A172 (cell line): ENCODE measurements at places on chromosomes 12 and 14. TPM values are rescaled to one million over a fixed set of nuclear protein-coding genes. Genes with fewer than 3 reads are reported as not detected.

GRCh38 chr12:113214895-113215400 lies 6.3 kb upstream of the TPCN1 start:
- DNase-seq, result peak; percentile 98

GRCh38 chr12:9133216-9133916 lies 17.6 kb upstream of the A2M start:
- no peak for DNase-seq

DNA sequence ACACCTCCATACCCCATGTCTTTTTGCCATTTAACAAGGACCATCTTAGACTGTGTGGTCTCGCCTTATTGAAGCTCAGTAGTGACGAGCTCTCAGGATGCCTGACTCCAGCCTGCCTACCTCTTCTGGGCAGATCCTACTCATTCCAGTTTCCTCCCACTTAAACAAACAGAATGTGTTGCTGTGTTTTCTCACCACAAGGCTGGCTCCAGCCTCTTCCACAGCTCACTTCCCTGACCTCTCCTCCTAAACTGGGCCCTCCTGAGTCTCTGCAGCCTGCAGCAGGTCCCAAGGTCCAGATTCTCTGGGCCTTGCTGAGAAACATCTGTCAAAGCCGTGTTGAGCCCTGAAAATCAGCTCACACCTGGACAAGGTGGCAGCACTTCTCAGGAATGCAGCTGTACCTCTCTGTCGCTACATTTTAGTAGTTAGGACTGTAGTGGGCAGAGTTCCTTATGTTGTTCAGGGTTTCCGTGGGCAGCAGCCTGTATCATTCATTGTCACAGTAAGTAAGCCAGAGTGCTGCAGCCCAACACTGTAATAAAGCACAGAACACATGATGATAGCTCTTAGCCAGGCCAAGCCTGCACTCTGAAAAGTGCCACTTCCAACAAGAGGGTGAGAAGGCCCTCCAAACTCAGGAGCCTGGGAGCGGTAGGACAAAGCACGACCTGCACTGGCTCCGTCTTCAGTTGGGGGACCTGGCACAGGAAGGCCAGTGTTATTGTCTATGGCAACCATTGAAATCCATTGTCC lies 68.5 kb downstream of the NKX2-1 start:
- no peak for DNase-seq

DNA sequence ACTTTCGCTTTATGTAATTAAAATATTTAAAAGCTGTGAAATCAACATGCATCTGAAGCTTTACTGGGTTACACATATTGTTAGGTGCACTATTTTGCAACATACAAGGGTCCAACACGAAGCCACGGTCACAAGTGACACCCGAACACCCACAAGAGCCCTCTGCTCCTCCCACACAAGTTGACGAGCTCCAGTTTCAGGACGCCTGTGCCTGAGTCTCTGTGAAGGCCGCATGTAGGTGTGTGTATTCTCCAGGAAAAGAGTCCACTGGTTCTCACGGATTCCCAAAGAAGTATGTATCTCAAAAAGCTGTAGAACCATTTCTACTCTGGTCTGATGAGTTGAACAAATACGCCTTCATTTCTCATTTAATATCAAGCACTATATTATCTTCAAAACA lies 12.0 kb downstream of the SLC15A4 start:
- DNase-seq, result no peak

GRCh38 chr14:66918527-66918926 lies 270.7 kb upstream of the GARIN2 start:
- DNase-seq, result no peak

DNA sequence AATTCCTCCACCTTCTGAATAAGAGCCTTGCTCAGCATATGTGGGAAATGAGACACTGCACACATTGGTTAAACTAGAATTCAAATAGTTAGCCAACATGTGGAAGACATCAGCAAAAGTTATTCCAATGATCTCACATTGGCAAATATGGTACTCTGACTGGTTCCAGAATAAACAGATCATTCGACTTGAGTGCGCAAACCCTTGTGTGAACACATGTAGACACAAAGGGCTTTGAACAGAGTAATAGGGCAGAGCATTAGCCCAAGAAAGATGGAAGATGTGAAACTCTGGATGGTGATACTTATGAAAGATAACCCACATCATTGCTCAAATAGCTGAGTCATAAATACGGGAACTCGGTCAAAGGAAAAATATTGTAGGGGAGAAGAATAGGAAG lies 1133.4 kb upstream of the SEL1L start:
- DNase-seq, result no peak

GRCh38 chr12:41881891-41882805 lies 262.5 kb downstream of the GXYLT1 start:
- DNase-seq, result no peak

DNA sequence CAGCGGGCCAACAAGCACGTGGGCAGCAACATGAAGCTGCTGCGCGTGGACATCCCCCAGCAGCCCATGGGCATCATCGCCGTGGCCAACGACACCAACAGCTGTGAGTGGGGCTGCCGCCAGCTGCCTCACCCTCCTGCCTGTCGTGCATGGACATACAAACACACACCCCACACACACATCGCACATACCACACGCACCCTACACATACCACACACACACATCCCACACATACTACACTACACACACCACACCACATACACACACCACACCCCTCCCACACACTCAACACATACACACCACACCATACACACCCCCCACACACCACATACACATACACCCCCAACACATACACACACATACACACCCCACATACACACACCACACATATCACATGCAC lies 25.2 kb upstream of the NXPH4 start:
- no peak for DNase-seq

GRCh38 chr12:2386566-2386965 lies 333.8 kb downstream of the CACNA1C start:
- no peak for DNase-seq

GRCh38 chr14:67426161-67426560 lies 14.2 kb upstream of the PLEK2 start:
- no peak for DNase-seq

- no peak for DNase-seq
These were observed 12.9 kb downstream of the VASH1 start for GRCh38 chr14:76773956-76774820.

DNA sequence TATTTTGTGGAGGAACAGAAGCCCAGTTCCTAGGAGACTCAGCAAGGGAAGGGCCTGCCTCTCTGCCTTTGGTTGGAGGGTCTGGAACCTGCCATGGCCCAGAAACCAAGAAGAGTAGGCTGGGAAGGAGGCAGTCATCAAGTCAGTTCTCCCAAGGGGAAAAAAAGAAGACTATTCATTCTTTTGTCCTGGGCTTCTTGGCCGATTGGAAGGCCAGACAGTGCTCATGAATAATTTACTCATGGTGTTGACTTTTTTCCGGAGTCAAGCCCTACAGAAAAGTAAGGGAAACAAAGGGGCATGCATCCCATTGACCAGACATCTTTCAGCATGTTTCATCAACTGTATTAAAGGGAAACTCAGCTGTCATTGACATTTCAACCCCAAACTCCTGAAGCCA lies 168.1 kb downstream of the PRKCH start:
- no peak for DNase-seq

DNA sequence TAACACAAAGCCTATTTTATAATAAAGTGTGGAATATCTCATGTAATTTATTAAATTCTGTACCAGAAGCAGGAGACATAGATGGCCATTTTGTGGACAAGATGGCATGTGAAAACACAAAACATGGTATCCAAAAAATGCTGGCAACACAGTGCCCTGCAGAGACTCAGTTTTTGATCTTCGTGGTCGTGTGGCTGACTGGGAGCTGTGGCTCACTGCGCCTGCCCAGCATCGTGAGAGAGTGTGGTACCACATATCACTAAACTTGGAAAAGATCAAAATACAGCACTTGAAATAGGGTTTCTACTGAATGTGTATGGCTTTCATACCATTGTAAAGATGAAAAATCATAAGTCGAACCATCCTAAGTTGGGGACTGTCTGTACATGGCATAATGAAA lies 43.0 kb upstream of the MANSC4 start:
- no peak for DNase-seq

DNA sequence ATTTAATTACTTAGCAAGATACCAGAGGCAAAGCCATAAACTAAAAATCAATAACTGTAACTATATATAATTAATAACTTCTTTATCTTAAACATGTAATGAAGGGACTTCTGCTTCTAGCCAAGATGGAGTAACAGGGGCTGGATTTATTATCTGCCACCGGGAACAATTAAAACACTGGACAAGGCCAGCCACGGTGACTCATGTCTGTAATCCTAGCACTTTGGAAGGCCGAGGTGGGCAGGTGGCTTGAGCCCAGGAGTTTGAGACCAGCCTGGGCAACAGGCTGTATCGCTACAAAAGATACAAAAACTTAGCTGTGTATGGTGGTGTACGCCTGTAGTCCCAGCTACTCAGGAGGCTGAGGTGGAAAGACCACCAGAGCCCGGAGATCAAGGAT lies 113.6 kb downstream of the TAOK3 start:
- DNase-seq, result peak; percentile 42

DNA sequence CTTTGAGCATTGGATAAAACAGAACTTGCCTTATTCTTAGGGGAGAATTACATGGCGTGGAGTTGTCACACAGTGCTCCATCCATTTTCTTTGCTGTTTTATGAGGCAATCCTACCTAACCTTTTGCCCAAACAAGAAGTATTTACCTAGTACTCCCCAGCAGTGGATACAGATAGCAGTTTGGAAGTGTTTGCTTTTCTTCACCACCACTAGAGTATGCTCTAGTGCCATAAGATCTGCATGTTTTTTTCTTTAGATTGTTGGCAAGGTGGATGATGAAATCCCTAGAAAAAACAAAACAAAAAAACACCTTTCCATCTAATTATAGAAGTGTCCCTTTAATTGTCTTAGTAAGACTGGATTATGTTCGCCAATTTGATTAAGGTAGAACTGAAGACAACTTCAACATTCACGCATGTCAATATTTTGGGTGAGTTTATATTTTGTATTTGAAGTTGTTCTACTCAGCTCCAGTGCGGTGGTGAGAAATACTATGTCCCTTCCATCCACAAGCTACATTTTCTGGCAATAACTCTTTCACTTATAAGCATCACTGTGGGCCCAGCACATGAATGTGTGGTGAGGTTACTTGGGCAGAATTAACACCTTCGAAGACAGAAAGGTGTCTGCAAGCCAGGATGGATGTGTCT lies 23.6 kb upstream of the TMEM260 start:
- peak; percentile 8 for DNase-seq

GRCh38 chr14:51428981-51429380 lies 188.9 kb downstream of the TMX1 start:
- DNase-seq, result no peak

DNA sequence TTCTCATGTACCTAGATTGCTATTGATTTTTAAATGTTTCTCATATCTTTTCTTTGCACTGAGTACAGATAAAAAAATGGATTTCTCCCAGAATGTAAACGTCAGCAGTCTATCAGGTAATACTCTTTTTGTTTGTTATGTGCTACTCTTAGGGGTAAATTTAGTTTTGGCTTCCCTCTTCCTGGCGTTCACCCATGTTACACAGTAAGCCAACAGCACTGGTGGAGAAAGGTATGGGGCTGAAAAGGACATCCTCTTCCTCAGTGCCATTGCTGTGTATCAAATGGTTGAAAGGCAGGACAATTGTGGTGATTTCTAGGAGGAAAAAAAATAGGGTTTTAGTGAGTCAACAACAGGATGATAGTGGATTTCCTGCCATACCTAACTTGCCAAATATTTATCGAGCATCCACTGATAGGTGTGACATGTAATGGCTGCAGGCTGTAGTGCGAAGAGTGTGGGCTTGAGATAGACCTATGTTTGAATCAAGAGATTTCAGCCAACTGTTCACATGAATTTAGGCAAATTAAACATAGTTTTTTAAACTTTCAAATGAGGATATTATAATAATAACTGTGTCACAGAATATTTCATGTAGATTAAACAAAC lies 7.5 kb downstream of the KLRF2 start:
- DNase-seq, result no peak

GRCh38 chr12:38588624-38589305 lies 272.2 kb downstream of the ALG10B start:
- DNase-seq, result peak; percentile 4

DNA sequence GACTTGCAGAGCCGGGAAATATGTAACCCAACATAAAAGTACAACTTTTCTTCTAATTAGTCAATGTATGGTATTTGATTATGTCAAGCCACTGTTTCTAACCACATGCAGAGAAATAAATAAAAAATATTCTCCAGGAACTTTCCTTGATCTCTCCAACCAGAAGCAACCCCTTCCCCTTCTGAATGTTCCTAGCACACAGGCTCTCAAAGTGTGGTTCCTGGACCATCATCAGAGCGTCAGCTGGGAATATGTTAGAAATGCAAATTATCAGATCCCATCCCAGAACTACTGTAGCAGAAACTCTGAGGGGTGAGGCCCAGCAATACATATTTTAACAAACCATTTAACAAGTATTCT lies 21.0 kb upstream of the ITPR2 start:
- DNase-seq, result no peak

DNA sequence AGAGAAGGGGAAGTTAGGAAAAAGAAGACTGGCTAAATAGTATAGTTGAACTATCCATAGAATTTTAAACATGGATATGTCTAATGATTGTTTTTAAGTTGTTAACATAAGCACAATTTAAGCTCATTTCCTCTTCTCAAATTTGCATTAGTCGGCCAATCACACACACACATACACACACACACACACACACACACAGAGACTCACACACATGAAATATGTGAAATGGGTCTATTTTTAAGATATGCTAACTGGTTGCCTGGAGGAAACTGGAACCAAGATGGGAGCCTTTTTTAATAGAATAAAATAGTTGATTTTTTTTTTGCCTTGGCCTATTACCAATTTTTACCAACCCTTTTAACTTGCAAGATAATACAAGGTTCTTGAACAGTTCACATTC lies 24.0 kb upstream of the STYK1 start:
- no peak for DNase-seq

- DNase-seq, result no peak
These were observed 5.9 kb upstream of the DEGS2 start for GRCh38 chr14:100165376-100165775.

DNA sequence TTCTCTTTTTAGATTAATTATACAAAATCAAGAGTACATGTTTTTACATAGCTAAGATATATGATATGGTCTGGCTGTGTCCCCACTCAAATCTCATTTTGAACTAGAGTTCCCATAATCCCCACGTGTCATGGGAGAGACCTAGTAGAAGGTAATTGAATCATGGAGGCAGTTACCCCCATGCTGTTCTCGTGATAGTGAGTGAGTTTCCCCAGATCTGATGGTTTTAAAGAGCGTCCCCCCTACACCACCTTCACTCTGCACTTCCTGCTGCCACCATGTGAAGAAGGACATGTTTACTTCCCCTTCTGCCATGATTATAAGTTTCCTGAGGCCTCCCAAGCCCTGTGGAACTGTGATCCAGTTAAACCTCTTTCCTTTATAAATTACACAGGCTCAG lies 21.4 kb upstream of the DRAM1 start:
- no peak for DNase-seq

The IL22 gene
- not detected in 2 replicates for total RNA-seq

The TAS2R8 gene
- not detected in 2 replicates for total RNA-seq

The RNF34 gene
- total RNA-seq, result 62.3 and 76.7 TPM in 2 replicates

The RNU4-1 gene
- total RNA-seq, result under 0.01 TPM in 2 replicates

The PIWIL1 gene
- not detected in 2 replicates for total RNA-seq

The GXYLT1 gene
- 19.4 and 20.7 TPM in 2 replicates for total RNA-seq

The PPM1H gene
- 7.0 and 9.2 TPM in 2 replicates for total RNA-seq

The C3AR1 gene
- 0.10 and 0.12 TPM in 2 replicates for total RNA-seq

The TTC6 gene
- total RNA-seq, result 0.14 and 1.5 TPM in 2 replicates

The WDR89 gene
- total RNA-seq, result 10.3 and 13.0 TPM in 2 replicates

The PUS7L gene
- 17.2 and 24.7 TPM in 2 replicates for total RNA-seq
